ENCODE measurements at places on chromosomes 3 and 15.
A peak's percentile ranks its signal among the peaks of the same experiment; 100 is the strongest.

DNA sequence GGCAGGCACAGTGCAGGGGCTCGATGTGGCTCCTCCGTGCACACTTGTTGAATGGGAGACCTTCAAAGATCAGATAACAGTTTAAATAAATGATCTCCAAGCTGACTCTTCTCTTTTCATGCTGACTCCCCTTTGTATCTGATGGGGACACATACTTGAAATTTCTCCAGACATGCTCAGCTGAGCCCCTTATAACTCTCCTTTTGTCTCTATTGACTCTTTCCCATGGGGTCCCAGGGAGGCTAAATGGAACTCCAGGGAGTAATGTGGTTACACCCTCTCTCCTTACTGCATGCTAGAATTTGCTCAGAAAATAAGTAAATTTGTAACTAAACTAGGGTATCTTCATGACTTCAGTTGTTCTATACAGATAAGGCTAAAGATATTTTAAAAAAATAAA, 48.2 kb upstream of the TM4SF4 start:
- DNase-seq = no peak

DNA sequence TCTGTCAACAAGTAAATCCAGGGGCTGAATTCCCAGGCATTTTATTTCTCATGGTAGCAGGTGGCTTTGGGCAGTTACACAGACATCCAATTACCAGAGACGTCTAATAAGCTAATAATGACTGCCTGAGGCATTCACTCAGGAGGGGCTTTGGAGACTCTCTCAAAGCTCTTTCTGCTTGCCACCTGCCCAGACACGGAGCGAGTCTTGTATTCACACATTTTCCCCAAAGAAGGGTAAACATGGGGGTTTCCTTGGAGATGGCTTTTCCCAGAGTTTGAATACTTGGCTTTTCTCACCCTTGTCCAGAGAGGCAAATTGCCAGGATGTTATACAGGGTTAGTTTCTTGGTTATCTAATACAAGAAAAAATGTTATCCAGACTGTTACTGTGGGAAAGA, 132.6 kb downstream of the DIPK2A start:
- no peak for DNase-seq

DNA sequence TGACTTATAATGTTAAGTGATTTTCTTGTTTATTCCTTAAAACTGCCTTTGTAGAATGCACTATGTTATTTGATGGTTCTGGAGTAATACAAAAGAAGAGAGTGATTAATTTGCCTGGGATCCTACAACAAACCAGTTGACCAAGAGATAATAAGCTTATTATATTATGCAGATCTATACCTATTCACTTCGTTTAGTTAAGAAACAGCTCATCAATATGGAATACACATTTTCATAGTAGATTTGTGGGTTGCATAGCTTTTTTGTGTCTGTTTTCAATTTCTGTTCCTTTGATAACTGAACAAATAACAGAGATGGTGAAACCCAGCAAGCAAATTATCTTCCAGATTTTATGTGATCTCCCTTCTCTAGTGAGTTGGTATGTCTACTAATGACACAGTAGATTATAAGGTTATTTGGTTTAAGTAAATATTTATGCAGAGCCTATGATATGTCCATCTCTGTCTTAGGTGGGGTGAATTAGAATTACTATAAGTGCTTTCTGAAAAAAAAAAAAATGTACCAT, 443.3 kb upstream of the TPRG1 start:
- DNase-seq = no peak

- DNase-seq = no peak
Measured at GRCh38 chr3:197041875-197042488, 12.4 kb upstream of the MELTF start.

DNA sequence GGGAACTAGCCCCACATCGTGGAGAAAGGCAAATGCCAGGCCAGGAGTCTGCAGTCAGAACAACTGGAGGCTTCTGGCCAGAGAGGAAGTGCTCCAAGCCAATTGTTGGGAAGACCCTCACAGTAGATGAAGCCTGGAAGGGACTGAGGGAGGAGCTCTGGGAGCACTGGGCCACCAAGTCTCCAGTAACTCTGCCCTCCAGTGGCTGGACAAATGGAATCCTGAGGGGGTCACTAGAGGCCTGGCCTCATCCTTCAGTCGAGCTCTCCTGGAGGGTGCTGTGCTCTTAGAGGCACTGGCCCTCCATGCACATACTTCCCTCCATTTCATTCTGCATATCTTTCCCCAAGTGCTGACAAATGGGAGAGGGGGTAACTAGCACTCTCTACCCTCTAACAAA, 103.0 kb downstream of the MYLK start:
- no peak for DNase-seq

- DNase-seq = no peak
Measured at GRCh38 chr15:80201256-80202015, 48.6 kb downstream of the FAH start.

- DNase-seq = peak; percentile 62
Measured at GRCh38 chr15:39426552-39427532, 154.0 kb upstream of the THBS1 start.
